NCI-H82 (cell line): ENCODE measurements at places on chromosomes 12 and 14.

DNA sequence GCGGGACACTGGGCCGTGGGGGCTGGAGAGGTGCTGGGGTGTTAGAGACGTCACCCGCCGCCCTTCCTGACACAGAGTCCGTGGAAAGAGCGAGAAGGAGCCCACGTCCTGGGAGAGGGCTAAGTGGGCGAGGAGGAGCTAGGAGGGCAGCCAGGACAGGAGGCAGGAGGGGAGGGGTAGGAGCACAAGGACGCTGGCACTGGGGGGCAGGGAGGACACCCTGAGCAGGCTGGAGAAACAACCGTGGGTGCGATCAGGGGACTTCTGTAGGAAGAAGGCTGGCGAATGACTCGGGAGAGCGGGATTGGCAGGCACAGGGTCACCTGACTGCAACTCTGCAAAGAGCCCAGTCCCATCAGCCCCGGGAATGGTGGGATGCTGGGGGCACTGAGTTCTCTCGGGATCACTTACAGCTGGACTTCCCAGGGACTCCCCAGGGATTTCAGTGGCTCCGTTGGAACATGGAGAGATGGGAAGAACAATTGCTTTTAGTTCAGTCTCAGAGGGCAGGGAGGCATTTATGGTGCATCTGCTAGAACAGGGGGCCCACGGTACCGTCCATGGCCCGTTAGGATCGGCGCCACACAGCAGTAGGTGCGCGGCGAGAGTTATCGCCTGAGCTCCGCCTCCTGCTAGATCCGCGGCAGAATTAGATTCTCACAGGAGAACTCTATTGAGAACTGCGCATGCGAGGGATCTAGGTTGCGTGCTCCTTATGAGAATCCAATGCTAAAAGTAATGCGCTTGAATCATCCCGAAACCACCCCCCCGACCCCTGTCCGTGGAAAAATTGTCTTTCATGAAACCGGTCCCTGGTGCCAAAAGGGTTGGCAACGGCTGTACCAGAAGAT lies 24.3 kb downstream of the UBR7 start:
- peak; percentile 31 for DNase-seq

GRCh38 chr12:2083008-2083407 lies 30.2 kb downstream of the CACNA1C start:
- peak; percentile 69 for DNase-seq

DNA sequence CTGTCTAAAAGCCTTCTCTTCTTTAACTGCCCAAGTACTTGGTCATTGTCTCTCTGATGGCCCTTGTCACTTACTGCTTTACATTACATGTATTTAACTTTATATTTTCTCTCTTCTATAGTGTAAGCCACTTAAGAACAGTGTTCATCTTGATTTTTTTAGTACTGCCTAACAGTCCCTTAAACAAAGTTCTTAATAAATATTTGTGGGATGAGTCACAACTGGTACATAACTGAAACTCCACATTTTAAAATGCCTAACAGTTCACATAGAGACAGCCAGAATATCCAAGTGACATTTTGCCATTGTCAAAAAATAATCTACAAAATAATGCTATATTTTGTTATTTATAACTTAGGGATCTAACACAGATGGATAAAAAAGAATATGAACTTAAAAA lies 146.6 kb downstream of the STXBP6 start:
- DNase-seq: no peak

- no peak for DNase-seq
Observed at GRCh38 chr12:64059685-64060084, 162.4 kb downstream of the KICS2 start.

DNA sequence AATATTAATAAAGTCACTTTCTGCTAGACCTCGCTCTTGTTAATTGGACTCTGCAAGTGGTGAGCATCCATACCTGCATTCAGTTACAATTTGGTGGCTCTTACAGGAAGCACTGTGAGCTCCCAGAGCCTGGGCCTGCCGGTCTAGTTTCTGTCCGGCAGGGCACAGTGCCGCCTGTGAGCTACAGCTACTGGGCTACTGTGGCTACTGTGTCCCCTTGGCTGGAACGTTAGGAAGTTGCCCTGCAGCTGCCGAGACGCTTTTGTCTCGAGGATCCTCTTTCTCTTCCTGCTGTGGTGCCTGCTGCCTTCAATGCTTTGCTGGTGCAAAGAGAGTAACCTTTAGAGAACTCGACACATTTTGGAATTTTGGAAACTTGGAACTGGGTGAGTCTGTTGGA lies 44.6 kb upstream of the PTGDR start:
- DNase-seq: no peak

GRCh38 chr14:96616161-96616721 lies 114.1 kb downstream of the PAPOLA start:
- peak; percentile 78 for DNase-seq

DNA sequence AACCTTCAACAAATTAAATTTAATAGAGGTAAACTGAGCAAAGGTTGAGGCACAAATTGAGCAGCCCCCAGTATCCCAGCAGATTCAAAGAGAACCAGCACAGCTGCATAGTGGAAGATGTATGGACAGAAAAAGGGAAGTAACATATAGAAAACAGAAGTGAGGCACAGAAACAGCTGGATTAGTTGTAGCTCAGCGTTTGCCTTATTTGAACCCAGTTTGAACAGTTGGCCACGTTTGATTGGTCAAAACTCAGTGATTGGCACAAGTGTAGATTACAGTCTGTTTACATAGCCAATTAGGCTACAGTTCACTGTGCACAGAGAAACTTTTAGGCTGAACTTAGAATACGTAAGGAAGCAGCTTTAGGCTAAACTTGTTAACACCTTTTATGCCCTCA lies 315.5 kb downstream of the RMST start:
- no peak for DNase-seq

DNA sequence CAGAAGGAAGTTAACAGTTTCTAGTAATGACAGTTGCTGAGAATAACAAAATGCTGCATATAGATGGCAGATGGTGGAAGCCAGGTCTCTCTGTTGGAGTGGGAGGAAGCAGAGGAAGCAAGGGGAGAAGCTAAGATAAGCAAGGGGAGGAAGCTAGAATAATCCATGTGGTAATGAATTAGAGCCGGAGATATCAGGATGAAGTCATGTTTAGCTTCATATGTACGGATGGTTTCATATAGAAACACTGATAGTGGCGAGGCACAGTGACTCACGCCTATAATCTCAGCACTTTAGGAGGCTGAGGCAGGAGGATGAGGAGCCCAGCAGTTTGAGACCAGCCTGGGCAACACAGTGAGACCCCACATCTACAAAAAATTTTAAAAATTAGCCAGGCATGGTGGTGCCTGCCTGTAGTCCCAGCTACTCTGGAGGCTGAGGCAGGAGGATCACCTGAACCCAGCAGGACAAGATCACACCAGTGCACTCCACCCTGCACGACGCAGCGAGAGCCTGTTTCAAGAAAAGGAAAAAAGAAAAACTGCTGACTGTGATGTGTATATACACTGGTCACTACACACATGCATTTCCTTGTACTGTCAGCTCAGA lies 49.2 kb downstream of the ANAPC7 start:
- DNase-seq: peak; percentile 53

- no peak for DNase-seq
Observed at GRCh38 chr12:92553389-92553788, 149.4 kb upstream of the PLEKHG7 start.

DNA sequence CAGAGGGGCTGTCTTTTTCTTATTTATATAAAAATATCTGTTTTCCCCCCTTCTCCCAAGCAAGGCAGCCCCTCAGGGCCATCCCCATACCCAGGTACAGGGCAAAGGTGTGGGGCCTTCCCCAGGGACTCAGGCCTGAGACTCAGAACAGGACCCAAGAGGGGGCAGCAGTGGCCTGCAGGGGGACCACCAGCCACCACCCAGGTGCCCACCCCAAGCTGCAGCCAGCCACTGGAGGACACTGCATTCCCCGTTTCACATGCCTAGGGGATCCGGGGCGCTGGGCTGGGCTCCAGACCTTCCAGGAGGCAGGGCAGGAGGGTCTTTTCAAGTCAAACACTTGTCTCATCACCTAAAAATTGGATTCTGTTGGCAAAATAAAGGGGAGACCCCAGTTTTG lies 83.3 kb downstream of the SCARB1 start:
- peak; percentile 18 for DNase-seq

- DNase-seq: no peak
Observed at GRCh38 chr12:49764126-49764525, 22.8 kb downstream of the TMBIM6 start.

DNA sequence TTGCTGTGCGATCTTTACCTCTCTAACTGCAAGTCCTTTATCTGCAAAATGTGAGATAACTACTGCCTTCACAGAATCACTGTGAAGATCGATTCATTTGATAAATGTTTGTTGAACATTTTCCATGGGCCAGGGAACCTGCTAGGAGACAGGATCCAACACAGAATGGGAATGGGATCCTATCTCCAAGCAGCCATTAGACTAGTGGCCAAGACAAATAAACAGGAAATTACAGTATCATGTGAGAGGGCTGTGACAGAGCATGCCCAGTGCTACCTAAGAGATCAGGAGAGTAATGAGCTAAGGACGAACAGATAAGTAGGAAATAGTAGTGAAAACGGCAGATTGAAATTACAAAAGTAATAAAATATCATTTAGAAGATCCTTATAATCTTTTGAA lies 105.7 kb downstream of the GRIN2B start:
- DNase-seq: no peak

DNA sequence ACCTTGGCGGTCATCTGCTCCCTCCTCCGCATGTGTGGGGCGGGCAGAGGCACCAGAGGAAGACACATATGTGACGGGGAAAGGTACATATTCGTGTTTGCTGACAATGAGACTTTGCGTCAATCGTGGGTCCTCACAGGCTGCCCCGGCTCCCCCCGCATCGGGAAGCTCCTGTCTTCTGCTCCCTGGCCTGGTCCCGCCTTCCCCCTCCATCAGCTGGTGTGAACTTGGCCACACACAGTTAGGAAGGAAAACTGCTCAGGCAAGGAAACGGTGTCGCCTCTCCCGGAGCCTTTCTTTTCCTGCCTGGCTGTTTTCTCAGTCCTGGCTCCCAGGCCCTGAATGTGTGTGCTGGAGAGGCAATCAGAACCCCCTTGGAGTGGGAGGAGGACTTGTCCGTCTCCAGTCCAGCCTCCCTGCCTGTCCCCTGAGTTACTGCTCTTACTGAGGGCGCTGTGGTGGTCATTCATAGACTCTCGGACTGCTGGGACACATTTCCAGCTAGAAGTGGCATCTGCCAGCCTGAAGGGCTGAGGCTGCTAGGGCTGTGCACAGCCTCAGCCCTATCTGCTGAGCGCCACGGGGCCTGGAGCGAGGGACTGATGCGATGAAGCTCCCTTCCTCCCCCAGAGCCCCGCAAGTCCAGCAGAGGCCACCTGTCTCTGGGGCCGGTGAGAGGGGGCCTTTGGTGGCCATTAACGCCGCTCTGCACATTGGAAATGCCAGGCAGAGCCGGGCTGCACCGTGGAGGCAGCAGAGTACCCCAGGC lies 44.2 kb upstream of the TSPAN9 start:
- DNase-seq: no peak

DNA sequence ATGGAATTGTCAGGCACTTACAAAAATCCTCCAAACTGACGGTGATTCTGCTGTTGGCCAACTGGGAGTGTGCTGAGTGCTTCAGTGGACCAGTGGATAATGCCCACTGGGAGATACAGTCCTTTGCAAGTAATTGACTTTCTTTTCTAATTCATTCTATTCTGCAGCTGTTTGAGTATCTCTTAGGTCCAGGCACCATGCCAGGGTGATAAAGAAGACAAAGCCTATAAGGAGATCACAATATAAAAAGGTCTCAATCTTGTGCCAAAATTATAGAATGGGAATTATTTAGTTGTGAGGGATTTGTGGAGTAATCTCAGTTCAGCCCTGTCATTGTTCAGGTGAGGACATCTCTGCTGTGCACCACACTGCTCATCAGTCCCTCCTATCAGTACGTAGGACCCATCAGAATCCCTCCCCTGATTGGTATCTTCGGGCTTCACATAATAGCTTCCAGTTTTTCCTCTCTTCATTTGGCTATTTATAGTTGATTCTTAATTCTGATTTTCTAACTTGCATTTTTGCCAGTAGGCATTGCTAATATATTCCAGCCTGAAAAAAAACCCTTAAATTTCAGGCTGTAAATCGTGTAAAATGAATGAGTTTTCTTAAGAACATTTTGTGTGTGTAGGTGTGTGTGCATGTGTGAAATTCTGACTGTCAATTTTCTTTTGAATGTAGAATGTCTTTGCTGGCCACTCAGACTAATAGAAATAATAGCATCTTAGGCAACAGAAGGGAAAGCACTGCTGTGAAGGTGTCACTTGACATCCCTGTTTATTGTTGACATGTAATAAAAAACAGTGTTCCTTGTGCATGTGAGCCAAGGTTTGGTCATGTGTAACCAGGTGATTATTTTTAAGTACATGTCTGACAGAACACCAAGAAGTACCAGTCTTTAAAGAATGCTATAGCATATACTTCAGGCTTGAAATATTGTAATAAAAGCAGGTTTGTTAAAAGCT lies 457.6 kb upstream of the RGS6 start:
- peak; percentile 61 for DNase-seq

DNA sequence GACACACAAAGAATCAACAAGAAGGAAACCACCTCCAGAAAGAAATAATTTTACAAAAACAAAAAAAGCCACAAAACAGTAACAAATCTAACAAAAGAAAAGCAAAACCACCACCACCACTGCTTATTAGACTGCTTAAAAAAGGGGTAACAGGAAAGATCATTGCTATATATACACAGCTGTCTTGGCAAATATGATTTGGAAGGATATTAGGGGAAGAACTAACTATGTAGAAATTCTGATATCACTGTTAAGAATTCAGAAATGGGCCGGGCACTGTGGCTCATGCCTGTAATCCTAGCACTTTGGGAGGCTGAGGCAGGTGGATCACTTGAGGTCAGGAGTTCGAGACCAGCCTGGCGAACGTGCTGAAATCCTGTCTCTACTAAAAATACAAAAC lies 92.5 kb downstream of the DENND5B start:
- no peak for DNase-seq

- DNase-seq: no peak
Observed at GRCh38 chr14:68412505-68413465, 380.1 kb downstream of the ZFP36L1 start.

DNA sequence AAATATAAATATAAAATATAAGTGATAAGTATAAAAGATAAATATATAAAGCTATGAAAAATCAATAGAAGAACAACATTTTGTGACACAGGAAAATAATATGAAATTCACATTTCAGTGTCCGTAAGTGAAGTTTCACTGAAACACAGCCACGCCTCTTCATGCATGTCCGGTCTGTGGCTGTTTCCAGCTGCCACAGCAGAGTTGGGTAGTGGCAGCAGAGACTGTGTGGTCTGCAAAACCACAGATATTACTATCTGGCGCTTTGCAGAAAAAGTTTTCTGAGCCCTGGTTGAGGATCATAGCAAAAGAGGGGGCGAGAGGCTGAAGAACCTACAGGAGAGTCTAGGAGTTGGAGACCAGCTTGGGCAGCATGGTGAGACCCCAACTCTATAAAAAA lies 780 bp downstream of the SERPINA4 start:
- DNase-seq: no peak

DNA sequence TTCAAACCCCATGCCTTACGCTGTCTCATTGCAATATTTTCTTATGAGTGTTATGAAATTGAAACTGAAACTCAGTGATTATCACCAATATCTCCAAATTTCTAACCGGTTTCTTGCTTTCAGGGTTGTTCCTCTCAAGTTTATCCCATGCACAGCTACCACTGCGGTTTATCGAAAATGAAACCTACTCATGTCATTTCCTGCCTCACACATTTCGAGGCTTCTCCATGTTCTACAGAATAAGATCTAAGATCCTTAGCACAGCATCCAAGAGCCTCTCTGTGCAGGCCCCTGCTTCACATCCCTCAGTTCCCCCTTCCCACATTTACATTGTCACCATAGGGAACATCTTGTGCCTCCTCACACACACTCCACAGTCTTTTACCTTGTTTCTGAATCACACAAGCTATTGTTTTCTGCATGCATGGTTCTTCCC lies 45.5 kb upstream of the FAR2 start:
- no peak for DNase-seq

GRCh38 chr12:94725375-94726168 lies 75.2 kb upstream of the TMCC3 start:
- DNase-seq: peak; percentile 54
